CD14-positive monocyte (primary cell): ENCODE measurements at places on chromosomes 11 and 22. TPM values are rescaled to one million over a fixed set of nuclear protein-coding genes. Genes with fewer than 3 reads are reported as not detected.

GRCh38 chr11:23725752-23726151 lies 771.1 kb upstream of the LUZP2 start:
- H3K36me3 ChIP-seq, result no peaks in the 10 kb centered on the region
- H3K27me3 ChIP-seq, result no peaks in the 10 kb centered on the region
- H3K4me1 ChIP-seq, result no peaks in the 10 kb centered on the region
- H3K4me3 ChIP-seq, result no peak overlapping the region

- H3K27me3 ChIP-seq, result no peaks in the 10 kb centered on the region
- no peak overlapping the region for H3K27ac ChIP-seq
- H3K4me3 ChIP-seq, result no peak overlapping the region
- DNase-seq, result peak; percentile 78
These were observed 61.3 kb downstream of the BCL2L13 start for GRCh38 chr22:17699696-17700340.

LMNTD2 gene
- 10.6 and 15.3 TPM in 2 replicates for polyA plus RNA-seq

- H3K4me3 ChIP-seq, result peak overlapping the region; percentile 67
- DNase-seq, result peak; percentile 71
- no peaks in the 10 kb centered on the region for H3K27me3 ChIP-seq
- H3K27ac ChIP-seq, result peak overlapping the region; percentile 87
These were observed 1.3 kb downstream of the FAR1 start for GRCh38 chr11:13669544-13670488.

- peaks cover 93% of the 10 kb centered on the region for H3K36me3 ChIP-seq
- no peak for DNase-seq
- H3K4me3 ChIP-seq, result no peak overlapping the region
- H3K27me3 ChIP-seq, result no peaks in the 10 kb centered on the region
- no peaks in the 10 kb centered on the region for H3K4me1 ChIP-seq
- H3K27ac ChIP-seq, result no peak overlapping the region
These were observed 185.5 kb downstream of the SWAP70 start for GRCh38 chr11:9849389-9849788.

MUC6 gene
- not detected for polyA plus RNA-seq

- H3K4me1 ChIP-seq, result no peaks in the 10 kb centered on the region
- no peaks in the 10 kb centered on the region for H3K27me3 ChIP-seq
- no peak overlapping the region for H3K4me3 ChIP-seq
- H3K36me3 ChIP-seq, result no peaks in the 10 kb centered on the region
- no peak overlapping the region for H3K27ac ChIP-seq
- no peak for DNase-seq
These were observed 12.5 kb upstream of the PEX26 start for GRCh38 chr22:18065256-18065655.

GRCh38 chr11:44661311-44661717 lies 65.4 kb upstream of the TSPAN18 start:
- H3K27me3 ChIP-seq, result no peaks in the 10 kb centered on the region
- H3K4me3 ChIP-seq, result no peak overlapping the region
- DNase-seq, result no peak
- H3K4me1 ChIP-seq, result no peaks in the 10 kb centered on the region
- H3K36me3 ChIP-seq, result no peaks in the 10 kb centered on the region

SGSM1 gene
- polyA plus RNA-seq, result not detected

RNF121 gene
- polyA plus RNA-seq, result 7.7 TPM

- DNase-seq, result peak; percentile 86
- peak overlapping the region; percentile 95 for H3K27ac ChIP-seq
- peak overlapping the region; percentile 83 for H3K4me3 ChIP-seq
- H3K36me3 ChIP-seq, result peaks cover 32% of the 10 kb centered on the region
- H3K4me1 ChIP-seq, result peaks cover 36% of the 10 kb centered on the region
These were observed 812 bp downstream of the FADD start for GRCh38 chr11:70203751-70204465.

- H3K27me3 ChIP-seq, result no peaks in the 10 kb centered on the region
- DNase-seq, result no peak
- peaks cover 21% of the 10 kb centered on the region for H3K4me1 ChIP-seq
- H3K36me3 ChIP-seq, result no peaks in the 10 kb centered on the region
- H3K4me3 ChIP-seq, result no peak overlapping the region
- no peak overlapping the region for H3K27ac ChIP-seq
These were observed 2.8 kb downstream of the NUDT8 start for GRCh38 chr11:67626970-67627369.

DNA sequence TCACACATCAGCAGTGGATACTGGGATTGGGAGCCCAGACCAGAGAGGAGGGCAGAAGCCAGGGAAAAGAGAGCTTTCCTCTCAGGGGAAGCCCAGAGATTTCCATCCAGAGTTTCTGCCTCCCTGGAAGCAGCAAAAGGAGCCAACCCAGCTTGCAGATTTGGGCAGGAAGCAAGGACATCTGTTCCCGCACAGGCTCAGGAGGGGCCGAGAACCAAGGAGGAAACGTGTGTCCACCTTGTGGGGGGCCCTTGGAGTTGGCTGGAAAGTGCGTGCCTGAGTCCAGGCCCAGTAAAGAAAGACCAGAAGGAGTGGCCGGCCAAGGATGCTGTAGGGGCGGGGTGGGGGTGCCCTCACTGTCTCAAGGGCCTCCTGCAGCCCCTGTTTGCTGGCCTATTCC lies 6.0 kb upstream of the NPTXR start:
- no peaks in the 10 kb centered on the region for H3K36me3 ChIP-seq
- H3K27ac ChIP-seq, result no peak overlapping the region
- no peak overlapping the region for H3K4me3 ChIP-seq

DNA sequence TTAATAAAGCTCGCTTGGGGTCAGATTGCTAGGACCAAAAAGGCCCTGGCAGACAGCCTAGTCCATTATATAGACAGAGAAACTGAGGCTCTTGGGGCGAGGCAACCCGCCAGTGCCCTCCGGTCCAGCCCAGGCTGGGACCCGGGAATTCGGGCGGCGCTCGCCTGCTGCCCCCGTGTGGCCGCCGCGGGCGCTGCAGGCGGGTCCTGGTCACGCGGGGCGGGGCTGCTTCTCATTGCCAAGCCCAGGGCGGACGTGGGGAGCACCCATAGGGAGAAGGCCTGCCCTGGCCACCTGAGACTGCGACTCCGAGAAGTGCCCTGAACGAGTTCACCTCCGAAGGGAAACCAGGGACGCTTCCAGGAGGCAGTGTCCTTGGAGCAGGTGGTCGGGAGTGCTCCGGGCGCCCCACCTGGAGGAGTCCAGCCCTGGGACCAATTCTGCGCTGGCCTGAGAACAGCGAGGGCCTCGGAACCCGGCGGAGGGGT lies 36.0 kb upstream of the CSNK1E start:
- DNase-seq, result peak; percentile 60
- no peak overlapping the region for H3K27ac ChIP-seq
- H3K27me3 ChIP-seq, result no peaks in the 10 kb centered on the region
- H3K4me3 ChIP-seq, result no peak overlapping the region
- H3K4me1 ChIP-seq, result no peaks in the 10 kb centered on the region

CSF2RB gene
- 91.1 and 111 TPM in 2 replicates for polyA plus RNA-seq

DNA sequence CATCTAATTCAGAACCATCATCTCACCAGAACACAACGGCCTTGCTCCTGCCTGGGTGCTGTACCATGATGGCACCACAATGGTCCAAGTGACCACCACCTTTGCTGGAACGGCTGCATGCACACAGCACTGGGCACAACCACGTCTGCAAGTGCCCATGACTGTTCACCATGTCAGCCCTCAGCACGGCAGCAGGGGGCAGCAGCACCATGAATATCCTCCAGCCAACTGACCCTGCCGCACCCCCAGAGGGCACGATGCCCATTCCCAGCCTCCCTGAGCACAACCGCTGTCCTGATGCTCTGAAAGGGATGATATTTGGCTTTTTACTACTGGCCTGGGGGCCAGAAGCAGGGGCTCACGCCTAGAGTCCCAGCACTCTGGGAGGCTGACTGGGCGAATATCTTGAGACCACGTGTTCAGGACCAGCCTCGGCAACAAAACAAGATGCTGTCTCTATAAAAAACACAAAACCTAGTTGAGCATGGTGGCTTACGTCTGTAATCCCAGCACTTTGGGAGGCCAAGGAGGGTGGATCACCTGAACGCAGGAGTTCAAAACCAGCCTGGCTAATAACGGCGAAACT lies 25.7 kb downstream of the DRD4 start:
- peaks cover 72% of the 10 kb centered on the region for H3K36me3 ChIP-seq
- no peak overlapping the region for H3K4me3 ChIP-seq
- no peaks in the 10 kb centered on the region for H3K27me3 ChIP-seq
- no peak overlapping the region for H3K27ac ChIP-seq
- peak; percentile 46 for DNase-seq
- no peaks in the 10 kb centered on the region for H3K4me1 ChIP-seq

CTSW gene
- 0.78 TPM for polyA plus RNA-seq

- no peaks in the 10 kb centered on the region for H3K27me3 ChIP-seq
- H3K36me3 ChIP-seq, result peaks cover 37% of the 10 kb centered on the region
- H3K4me3 ChIP-seq, result no peak overlapping the region
- peaks cover 26% of the 10 kb centered on the region for H3K4me1 ChIP-seq
- DNase-seq, result no peak
- H3K27ac ChIP-seq, result no peak overlapping the region
These were observed 6.3 kb downstream of the TCP11L1 start for GRCh38 chr11:33045551-33046255.

- peaks cover 9% of the 10 kb centered on the region for H3K4me1 ChIP-seq
- no peak overlapping the region for H3K27ac ChIP-seq
- H3K36me3 ChIP-seq, result peaks cover 95% of the 10 kb centered on the region
- H3K4me3 ChIP-seq, result no peak overlapping the region
- no peak for DNase-seq
These were observed 9.1 kb downstream of the PITPNM1 start for GRCh38 chr11:67496113-67496512.

ANO1 gene
- not detected for polyA plus RNA-seq

- H3K4me3 ChIP-seq, result no peak overlapping the region
- H3K4me1 ChIP-seq, result no peaks in the 10 kb centered on the region
- DNase-seq, result no peak
These were observed 8.5 kb downstream of the MRPL16 start for GRCh38 chr11:59801981-59802638.

CBLIF gene
- not detected in 2 replicates for polyA plus RNA-seq

CENPM gene
- 0.20 TPM for polyA plus RNA-seq

- no peak overlapping the region for H3K27ac ChIP-seq
- no peak for DNase-seq
- no peaks in the 10 kb centered on the region for H3K36me3 ChIP-seq
- H3K27me3 ChIP-seq, result no peaks in the 10 kb centered on the region
- H3K4me3 ChIP-seq, result no peak overlapping the region
These were observed 218.6 kb downstream of the NAV2 start for GRCh38 chr11:19931141-19931770.

POTEH gene
- not detected for polyA plus RNA-seq

MMP1 gene
- not detected for polyA plus RNA-seq

DNA sequence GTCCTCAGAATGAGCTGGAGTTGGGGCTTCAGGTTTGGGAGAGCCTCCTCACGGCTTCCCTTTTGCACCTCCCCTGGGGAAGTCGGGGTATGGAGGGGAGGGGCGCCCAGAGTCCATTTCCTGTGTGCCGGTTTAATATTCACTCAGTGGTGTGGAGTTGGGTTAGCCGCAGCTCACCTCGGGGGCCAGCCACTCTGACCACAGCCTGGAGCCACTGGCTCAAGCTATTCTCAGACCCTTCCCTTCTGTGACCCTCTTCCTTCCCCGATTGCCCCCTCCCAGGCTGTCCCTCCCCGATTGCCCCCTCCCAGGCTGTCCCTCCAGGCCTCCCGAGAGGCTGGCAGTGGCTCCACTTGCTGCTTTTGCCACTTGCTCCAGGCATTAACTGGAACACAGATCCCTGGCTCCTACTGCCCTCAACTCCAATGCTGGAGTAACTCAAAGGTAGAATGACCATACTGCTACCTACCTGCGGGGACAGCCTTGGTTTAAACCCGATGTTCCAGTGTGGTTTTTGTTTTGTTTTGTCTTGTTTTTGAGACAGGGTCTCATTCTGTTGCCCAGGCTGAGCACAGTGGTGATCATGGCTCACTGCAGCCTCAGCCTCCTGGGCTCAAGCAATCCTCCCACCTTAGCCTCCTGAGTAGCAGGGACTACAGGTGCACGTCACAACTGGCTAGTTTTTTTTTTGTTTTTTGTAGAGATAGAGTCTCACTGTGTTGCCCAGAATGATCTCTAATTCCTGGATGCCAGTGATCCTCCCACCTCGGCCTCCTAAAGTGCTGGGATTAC lies 29.3 kb downstream of the RPUSD4 start:
- no peaks in the 10 kb centered on the region for H3K36me3 ChIP-seq
- H3K27me3 ChIP-seq, result no peaks in the 10 kb centered on the region
- no peak for DNase-seq
- no peak overlapping the region for H3K27ac ChIP-seq

TREH gene
- not detected for polyA plus RNA-seq

DNA sequence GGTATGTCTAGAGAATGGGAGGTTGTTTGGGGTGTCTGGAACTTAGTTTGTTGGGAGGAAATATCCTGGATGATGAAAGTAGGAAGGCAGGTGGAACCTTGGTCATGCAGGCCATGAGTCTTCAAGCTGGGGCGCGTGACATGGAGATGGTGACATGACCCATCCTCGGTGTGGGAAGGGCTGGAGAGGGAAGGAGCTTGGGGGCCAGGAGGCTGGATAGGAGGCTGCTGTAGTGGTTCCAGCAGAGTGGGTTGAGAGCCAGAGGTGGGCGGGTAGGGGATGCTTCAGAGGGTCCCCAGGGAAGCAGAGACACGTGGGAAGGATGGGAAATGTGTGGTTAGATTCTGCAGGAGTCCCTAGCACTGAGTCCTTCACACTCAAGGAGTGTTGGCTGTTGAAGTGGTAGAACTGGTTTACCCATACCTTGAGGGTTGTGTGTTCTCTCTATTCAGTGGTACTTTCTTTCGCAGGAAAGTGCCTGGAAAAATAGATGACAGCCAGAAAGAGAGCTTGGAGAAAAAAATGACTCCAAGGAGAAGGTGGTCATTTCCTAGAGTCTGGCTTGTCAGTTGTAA lies 56.8 kb downstream of the LDLRAD3 start:
- H3K36me3 ChIP-seq, result no peaks in the 10 kb centered on the region
- H3K4me3 ChIP-seq, result no peak overlapping the region

NEFH gene
- polyA plus RNA-seq, result 0.74 TPM

PKP3 gene
- not detected for polyA plus RNA-seq

DNA sequence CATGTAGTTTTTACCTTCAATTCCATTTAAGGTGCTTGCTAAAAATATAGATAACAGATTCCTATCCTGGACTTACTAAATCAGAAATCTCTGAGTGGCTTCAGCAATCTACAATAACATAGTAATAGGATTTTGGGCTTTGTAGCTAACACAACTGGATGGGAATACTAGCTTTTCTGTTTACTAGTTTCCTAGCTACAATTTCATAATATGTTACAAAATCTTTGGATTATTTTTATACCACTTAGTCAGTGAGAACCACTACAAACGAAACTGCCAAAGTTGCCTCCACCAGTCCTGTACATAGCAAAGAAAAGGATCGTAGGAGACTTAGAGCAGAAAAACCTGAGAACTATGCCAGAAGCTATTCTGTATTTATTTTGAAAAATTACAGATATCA lies 87.7 kb upstream of the ANO3 start:
- H3K36me3 ChIP-seq, result no peaks in the 10 kb centered on the region
- H3K27ac ChIP-seq, result no peak overlapping the region
- no peaks in the 10 kb centered on the region for H3K27me3 ChIP-seq
- H3K4me1 ChIP-seq, result no peaks in the 10 kb centered on the region
- H3K4me3 ChIP-seq, result no peak overlapping the region
- DNase-seq, result no peak

GRCh38 chr22:48436201-48436931 lies 1391.3 kb downstream of the BRD1 start:
- H3K4me1 ChIP-seq, result no peaks in the 10 kb centered on the region
- H3K27me3 ChIP-seq, result no peaks in the 10 kb centered on the region

- DNase-seq, result no peak
- H3K4me1 ChIP-seq, result no peaks in the 10 kb centered on the region
- no peak overlapping the region for H3K27ac ChIP-seq
- H3K4me3 ChIP-seq, result no peak overlapping the region
- no peaks in the 10 kb centered on the region for H3K27me3 ChIP-seq
- no peaks in the 10 kb centered on the region for H3K36me3 ChIP-seq
These were observed 21.1 kb upstream of the RDX start for GRCh38 chr11:110317516-110317932.

GRCh38 chr11:555780-556661 lies 4.5 kb downstream of the LMNTD2 start:
- H3K4me3 ChIP-seq, result no peak overlapping the region
- no peak for DNase-seq
- no peaks in the 10 kb centered on the region for H3K36me3 ChIP-seq
- peaks cover 4% of the 10 kb centered on the region for H3K27me3 ChIP-seq
- H3K4me1 ChIP-seq, result peaks cover 29% of the 10 kb centered on the region
